Amniotic stem cell (primary cell): ENCODE measurements at places on chromosomes 5 and 9.

DNA sequence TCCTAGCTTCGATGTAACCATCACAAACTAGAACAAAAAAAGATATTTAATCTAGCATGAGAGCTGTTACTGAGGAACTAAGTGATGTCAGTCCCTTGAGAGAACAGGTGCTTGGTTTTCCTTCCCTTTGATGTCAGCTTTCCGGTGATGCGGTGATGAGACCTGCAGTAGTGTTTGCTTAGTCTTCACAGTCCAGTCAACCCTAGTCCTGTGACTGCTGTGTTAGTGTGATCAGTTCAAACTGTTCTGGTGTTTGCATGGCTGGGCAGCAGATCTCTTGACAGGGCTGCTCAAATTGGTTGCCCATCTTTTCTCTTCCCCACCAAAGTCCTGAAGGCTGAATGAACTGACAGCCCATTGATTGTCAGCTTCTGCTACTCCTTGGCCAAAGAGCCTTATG, 608.6 kb upstream of the DAB2 start:
- no peak for DNase-seq

DNA sequence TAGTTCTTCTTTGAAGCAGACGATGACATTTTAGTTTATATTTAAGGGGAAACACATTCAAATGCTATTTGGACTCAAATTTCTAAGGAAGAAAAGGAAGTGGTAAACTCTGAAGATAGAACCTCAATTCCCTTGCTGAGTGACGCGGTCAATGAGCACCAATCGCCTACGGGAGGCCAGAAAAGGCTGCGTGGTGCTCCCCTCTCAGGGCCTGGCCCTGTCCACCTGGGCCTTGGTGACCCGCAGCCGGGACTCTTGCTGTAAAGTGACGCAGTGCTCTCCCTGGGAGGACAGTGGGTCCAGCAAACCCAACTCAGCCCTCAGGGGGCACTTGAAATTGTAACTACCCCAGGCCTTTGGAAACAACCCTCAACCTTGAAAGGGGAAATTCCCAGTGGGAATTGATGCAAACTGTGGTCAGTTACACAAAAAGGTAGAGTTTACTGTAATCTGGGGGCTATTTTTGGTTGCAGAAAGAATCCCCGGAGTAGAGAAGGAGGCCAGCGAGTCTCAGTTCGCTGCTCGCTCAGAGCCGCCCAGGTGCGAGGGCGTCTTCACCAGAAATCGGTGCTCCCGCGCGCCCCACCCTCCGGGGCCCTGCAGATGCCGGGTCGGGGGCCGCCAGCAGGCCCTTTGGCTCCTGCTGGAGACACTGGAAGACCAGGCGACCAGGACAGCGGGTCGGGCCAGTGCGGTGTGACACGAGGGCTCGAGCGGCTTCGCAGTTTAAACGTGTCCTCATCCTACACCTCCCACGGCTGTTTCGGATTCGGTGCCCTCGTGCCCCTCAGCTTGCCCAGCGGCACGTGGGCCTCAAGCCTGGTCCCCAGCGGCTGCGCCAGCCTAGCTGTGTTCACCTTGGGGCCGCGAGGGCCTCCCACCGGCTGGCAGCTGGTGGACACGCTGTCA, 1.4 kb upstream of the ANKRD33B start:
- DNase-seq = no peak

GRCh38 chr5:111254613-111255012, 30.4 kb downstream of the CAMK4 start:
- no peak for DNase-seq

DNA sequence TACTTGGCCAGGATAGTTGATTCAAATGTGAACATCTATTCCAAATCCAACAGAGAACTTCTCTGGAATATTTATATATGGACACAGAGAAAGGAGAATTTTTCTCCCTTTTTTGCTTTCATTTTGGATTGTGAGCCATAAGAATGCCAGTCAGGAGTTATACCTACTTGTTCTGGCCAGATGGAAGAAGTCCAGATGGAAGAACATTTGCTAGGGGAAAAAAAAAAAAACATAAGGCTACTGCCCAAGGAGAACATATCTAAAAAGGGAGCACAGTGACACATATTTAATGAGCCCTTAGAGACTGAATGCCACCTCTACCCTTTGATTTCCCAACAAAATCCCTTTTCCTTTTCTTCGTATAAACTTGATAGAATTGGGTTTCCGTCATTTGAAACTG, 61.7 kb upstream of the PPP2R2B start:
- no peak for DNase-seq

DNA sequence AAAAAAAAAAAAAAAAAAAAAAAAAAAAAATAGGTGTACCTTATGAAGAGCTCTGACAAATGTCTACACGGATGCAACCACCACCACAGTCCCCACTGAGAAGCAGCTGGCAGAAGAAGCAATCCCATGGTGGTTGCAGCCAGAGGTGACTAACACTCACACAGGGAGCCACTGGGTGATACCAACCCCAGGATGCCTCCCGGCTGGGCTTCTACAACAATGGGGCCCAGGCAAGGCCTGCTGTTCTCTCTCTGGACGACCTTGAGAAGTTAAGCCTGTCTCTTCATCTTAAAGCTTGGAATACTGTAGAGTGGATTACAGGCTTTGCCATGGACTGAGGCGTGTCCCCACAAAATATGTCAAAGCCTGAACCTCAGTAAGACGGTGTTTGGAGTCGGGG, 104.1 kb downstream of the ROR2 start:
- DNase-seq = no peak

DNA sequence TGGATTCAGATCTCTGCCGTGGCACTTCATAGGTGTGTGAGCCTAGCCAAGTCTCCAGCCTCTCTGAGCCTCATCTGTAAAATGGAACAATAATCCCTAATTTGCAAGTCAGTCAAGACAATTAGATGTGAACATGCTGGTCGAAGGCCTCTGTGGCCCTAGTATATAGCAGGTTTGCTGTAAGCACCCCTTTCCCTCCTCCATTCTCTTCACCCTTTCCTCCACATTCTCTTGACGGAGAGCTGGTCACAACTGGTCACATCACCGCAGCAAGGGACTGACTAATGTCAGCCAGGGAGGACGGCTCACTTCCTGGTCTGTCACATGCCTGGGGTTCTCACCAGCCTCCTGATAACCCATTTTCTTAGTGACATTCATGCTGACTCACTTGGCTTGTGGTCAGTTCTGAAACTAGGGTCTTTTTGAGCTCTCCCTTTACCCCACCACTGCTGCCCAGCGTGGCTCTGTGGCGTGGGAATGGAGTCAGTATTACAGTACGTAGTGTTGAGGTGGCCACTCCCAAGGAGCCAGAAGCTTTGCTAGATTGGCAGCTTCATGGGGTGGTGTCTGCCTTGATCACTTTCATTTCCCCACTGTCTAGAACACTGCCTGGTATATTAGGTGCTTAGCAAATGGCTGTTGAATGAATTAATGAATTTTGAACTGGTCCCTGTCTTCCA, 47.8 kb downstream of the ERGIC1 start:
- DNase-seq = no peak

- no peak for DNase-seq
Measured at GRCh38 chr9:88898039-88898720, 93.1 kb upstream of the S1PR3 start.

DNA sequence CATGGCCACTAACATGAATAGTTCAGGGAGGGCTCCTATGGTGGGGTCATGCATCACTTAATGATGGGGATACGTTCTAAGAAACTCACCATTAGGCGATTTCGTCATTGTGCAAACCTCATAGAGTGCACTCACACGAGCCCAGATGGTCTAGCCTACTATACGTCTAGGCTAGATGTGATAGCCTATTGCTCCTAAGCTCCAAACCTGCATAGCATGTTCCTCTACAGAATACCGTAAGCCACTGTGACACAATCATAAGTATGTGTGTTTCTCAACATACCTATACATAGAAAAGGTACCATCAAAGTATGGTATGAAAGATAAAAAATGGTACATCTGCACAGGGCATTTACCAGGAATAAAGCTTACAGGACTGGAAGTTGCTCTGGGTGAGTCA, 6.3 kb downstream of the SLIT3 start:
- no peak for DNase-seq

GRCh38 chr5:52757527-52757926, 30.2 kb upstream of the ITGA1 start:
- DNase-seq = no peak

DNA sequence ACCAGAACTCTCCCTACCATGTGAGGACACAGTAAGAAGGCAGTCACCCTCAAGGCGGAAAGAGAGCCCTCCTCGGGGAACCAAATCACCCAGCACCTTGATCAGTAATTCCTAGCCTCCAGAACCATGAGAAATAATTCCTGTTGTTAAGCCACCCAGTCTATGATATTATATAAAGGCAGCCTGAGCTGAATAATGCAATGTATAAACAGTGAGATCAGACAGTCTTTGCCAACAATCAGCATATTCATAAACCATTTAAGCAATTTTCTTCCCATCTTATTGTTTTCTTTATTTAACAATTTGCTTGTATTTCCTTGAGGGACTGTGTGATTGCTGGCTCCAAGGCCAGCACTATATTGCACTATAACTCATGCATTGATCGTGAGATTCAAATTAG, 144.4 kb upstream of the DAPK1 start:
- DNase-seq = no peak

- DNase-seq = no peak
Measured at GRCh38 chr5:21680641-21681040, 1172.5 kb downstream of the CDH12 start.

DNA sequence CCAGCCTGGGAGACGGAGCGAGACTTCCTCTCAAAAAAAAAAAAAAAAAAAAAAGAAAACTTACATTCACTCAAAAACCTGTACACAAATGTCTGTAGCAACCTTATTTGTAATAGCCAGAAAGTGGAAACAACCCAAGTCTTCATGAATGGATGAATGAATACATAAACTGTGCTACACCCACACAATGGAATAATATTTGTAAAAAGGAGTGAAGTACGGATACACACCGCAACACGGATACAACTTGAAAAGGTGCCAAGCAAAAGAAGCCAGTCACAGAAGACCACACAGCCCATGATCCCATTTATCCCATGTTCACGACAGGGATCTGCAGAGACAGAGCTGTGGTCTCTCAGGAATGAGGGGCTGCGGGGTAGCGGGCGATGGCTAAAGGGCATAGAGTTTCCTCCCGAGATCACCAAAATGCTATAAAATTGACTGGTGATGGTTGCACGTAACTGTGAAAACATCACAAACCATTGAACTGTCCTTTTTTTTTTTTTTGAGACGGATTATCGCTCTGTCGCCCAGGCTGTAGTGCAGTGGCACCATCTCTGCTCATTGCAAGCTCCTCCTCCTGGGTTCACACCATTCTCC, 76.2 kb upstream of the COL5A1 start:
- DNase-seq = no peak

DNA sequence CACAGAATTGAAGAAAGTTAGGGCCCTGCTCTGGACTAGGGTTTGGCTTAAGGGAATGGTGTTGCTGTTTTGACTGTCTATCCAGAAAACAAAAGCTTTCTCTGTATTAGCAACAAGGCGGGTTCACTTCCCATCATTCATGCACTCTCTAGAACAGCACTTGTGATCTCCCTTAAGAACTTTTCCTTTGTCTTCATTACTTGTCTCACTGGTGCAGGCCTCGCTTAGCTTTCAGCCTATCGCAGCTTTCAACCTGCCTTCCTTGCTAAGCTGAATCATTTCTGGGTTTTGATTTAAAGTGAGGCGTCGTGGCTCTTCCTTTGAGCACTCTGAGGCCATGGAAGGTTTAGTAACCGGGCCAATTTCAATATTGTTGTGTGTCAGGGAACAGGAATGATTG, 35.2 kb upstream of the LPCAT1 start:
- DNase-seq = no peak

- no peak for DNase-seq
Measured at GRCh38 chr9:88310310-88310980, 77.8 kb upstream of the SPIN1 start.

- no peak for DNase-seq
Measured at GRCh38 chr5:132227235-132227484, 493 bp downstream of the P4HA2 start.

GRCh38 chr5:77906806-77907205, 130.7 kb upstream of the TBCA start:
- no peak for DNase-seq

GRCh38 chr5:180990086-180990881, 1.6 kb downstream of the BTNL3 start:
- DNase-seq = no peak

- peak; percentile 90 for DNase-seq
Measured at GRCh38 chr5:42944989-42945388, 95.1 kb downstream of the ANXA2R start.

GRCh38 chr9:126043681-126044080, 282.9 kb upstream of the MVB12B start:
- DNase-seq = no peak

DNA sequence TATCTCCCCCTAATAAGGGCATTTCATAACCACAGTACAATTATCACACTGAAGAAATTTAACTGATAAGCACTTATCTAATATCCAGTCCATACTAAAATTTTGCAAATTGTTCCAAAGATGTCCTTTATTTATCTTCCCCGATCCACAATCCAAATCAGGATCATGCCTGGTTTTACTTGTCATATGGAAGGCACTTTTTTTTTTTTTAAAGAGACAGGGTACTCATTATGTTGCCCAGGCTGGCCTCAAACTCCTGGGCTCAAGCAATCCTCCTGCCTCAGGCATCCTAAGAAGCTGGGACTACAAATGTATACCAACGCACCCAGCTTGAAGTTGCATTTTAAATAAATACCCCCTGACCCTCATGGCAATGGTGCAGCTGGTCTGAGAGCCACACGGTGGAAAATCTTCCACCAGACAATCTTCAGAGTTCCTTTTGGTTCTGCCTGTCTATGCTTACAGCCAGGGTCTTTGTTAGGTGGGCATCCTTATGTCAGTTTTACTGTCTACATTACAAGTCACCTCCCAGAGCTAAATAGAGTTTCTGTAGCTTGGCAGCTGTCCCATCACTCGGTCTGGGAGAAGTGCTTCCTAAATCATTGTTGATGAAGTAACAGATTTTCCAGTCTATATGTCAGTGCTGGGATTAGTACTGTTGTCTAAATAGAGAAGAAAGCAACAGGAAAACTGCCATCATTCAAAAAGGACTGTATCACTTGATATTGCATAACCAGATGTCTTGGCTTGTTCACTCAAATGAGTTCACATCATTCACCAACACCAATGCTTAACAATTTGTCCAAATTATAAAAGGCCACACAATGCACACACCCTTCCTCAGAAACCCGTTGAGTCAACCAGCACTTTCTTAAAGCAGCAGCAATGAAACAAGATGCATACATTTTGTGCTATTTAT, 26.4 kb downstream of the PTPN3 start:
- DNase-seq = no peak

DNA sequence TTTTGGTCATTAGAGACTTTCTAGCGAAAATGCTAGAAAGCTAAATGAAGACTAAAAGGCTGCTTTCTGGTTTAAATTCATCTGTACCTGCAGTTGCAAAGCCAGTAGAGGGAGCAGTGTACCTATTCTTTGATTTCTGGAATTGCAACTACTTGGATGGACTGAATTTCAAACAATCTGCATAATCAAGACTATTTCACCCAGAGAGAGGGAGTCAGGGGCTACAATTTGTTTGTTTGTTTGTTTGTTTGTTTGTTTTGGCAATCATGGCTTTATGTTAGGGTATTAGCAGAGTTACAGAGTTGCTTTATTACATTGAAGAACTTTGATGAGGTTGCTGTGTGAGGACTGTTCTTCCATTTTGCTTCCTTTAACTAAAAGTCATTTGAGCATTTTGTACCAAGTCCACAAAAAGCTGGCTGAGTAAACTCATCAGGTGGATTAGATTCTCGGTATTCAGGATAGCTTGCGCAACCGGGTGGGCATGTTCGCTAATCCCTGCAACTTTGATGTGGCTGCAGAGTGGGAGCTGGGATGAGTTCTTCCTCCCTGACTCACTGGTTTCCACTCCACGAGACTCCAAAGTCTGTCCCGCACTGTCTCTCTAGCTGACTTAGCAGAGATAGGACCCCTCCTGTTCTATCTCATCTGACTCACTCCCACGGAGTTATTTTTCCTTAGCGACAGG, 80.0 kb upstream of the TUT7 start:
- peak; percentile 69 for DNase-seq
